SW 1271 (cell line): ENCODE measurements at places on chromosomes 6 and 20.
A peak's percentile ranks its signal among the peaks of the same experiment; 100 is the strongest.

GRCh38 chr6:31272436-31272835, 544 bp upstream of the HLA-C start:
- DNase-seq = no peak

- no peak for DNase-seq
Observed at GRCh38 chr20:57457243-57458095, 66.3 kb downstream of the RBM38 start.

GRCh38 chr6:13883966-13884365, 40.8 kb upstream of the RNF182 start:
- DNase-seq = no peak

- DNase-seq = no peak
Observed at GRCh38 chr6:148649454-148649963, 97.3 kb upstream of the UST start.

DNA sequence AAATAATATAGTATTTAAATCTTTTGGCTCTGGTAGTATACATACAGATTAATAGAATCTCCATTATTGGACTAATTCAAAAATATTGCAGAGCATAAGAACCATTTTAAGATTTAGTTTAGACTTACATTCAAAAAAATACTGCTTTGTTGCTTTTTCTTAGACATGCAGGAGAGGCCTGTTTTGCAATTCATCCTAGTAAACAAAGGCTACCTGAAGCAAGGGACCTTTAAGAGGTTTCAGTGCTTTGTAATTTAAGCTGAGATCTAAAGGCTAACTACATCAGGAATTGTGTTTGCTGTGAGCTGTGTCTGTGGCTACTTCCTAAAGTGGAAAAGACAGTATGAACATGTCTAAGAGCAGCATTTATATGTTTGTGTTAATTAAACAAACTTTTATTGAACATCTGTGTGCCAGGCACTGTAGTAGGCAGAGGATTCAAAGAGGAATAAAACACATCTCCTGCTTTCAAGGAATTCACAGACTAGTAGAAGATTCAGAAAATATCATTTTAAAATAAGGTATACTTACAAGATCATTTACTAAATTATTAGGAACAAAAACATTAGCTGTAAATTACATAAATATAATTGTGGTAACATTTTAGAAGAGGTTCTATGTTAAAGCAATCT, 29.1 kb upstream of the CALHM6 start:
- no peak for DNase-seq

- no peak for DNase-seq
Observed at GRCh38 chr6:111926731-111927302, 53.6 kb upstream of the FYN start.

GRCh38 chr6:136564180-136564579, 14.0 kb upstream of the MAP7 start:
- DNase-seq = no peak

GRCh38 chr20:50343125-50343489, 152.5 kb downstream of the CEBPB start:
- DNase-seq = no peak

DNA sequence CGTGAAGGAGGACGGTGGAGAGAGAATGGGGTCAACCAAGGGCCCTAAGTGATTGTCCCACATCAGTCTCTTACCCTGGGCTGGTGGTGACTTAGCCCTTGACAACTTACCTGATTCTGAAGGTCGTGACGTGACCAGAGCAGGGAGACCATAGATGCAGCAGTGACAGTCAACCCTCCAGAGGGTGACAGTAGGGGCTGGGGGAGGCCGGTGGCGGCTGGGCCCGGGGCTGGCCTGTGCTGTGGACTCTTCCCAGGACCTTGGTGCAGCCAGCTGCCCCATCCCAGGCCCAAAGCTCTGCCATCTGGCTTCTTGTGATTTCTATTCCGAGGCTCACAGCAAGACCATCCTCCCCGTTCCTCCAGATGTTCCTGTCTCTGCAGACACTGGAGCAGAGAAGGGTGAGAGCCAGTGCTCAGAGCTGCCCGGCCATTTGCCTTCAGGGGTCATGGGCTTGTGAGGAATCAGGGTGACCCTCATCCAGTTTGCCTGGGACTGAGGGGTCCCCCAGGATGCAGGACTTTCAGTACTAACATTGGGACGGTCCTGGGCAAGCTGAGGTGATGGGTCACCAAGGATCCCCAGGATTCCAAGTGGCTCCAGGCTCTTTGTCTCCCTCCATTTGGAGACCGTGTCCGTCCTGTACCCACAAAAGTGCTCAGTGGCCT, 36.0 kb downstream of the SUMO4 start:
- no peak for DNase-seq

GRCh38 chr6:46491201-46491627, at the start of gene RCAN2:
RCAN2 (minus strand) TSS chr6:46491449.
- peak; percentile 5 for DNase-seq

DNA sequence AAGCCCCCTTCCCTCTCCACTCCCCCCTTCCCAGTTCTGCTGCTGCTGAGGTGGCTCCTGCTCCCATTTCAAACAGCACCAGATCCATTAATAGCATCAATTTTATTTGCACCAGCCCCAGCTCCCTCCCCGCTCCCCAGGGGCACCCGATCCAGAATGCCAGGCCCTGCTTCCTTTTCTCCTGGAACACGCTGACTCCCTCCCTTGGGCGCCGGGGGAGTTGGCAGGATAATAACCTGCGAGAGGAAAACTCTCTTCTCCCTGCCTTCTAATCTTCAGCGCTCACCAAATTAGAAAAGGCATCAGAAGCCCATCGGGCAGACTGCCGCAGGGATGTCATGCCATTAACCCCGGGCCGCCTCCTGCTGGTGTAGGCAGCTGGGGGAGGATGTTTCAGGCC, 77.8 kb downstream of the NCR2 start:
- no peak for DNase-seq

- DNase-seq = no peak
Observed at GRCh38 chr20:48595495-48596333, 232.1 kb downstream of the PREX1 start.

GRCh38 chr6:77180326-77180725, 283.0 kb downstream of the HTR1B start:
- no peak for DNase-seq

DNA sequence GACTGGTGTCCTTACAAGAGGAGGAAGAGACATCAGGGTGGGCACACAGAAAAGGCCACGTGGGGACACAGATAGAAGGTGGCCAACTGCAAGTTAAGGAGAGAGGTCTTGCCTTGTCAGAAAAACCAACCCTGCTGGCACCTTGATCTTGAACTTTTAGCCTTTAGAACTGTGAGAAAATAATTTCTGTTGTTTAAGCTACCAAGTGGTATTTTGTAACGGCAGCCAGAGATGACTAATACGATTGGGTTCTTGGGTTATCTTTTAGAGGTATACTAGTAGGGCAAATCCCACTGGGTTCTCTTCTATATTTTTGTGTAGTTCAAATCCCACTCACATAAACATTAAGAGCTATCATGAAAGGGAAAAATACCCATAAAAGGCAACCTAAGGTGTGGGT, 31.9 kb upstream of the ZBTB24 start:
- DNase-seq = no peak

GRCh38 chr20:50602432-50603088, 88.8 kb downstream of the RIPOR3 start:
- DNase-seq = no peak

DNA sequence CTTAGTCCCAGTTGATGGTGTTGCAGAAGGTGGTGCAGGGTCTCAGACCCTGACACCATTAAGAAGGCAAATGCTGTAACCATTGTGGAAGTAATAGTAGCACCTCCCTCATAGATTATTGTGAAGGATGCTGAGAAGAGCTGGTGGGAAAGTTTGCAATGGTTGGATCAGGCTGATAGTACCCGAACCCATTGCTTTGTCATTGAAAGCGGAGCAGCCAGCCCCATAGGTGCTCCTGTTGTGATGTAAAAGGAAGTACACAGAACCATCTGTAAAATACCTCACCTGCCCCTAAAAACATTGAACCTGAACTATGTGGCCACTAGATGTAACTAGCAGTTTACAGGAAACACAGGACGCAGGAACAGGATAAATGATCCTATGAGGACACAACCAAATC, 31.5 kb downstream of the RIOK1 start:
- DNase-seq = no peak

GRCh38 chr6:108673153-108673552, 112.4 kb downstream of the FOXO3 start:
- DNase-seq = no peak

DNA sequence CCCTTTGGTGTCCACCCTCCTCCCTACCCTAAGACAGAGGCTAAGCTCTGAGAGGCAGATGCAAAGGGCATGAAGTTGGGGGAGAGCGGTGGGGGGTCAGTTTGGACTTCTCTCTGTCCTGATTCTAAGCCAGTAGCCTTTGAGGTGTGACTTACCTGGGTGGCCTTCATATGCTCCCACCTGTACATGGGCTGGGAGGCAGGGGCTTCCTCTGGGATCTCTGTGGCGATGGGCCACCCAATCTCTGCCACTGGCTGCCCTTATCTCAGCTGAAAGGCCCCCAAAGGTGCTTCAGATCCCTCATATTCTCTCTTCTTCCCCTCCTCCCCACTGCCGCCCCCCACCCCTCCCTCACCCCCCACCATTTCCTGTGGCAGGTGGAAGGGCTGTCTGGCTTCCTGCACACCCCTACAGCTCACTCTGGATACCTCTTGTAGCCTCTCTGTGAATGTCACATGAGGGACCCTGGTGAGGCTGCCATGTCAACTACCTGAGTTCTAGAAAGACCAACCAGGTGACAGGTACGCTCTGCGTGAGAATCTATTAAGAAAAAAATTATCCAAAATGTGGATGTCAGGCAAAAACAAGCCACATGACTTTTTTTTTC, 34.0 kb downstream of the PNLDC1 start:
- DNase-seq = no peak

DNA sequence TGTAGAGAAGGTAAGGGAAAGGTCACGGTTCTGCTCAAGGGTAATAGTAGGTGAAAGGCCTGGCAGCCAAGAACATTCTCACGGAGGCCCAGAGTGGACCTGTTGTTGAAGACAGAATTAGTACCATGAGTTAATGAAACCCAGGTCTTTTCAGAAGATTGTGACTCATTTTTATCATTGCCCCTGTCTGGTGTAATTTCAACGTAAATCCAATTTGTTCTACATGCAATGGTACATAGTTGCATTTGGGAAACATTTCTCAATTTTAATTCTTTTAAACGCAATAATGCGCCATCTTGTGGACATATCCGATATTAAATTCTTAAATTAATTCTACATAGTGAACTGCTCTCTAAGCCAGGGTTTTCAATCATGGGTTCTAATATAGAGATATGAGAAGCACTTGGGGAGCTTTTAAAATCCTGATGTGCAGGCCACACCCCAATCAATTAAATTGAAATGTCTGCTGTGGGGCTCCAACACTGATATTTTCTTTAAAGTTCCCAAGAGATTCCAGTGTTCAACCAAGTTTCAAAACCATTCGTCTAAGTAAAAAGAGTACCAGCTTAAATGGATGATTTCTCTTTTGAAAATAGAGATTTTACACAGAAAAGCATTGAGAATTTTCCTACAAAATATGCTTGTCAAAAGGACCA, 257.4 kb downstream of the PLCB1 start:
- DNase-seq = no peak
